ENCODE measurements at places on chromosomes 6 and 20. TPM values are rescaled to one million over a fixed set of nuclear protein-coding genes. Genes with fewer than 3 reads are reported as not detected.

DNA sequence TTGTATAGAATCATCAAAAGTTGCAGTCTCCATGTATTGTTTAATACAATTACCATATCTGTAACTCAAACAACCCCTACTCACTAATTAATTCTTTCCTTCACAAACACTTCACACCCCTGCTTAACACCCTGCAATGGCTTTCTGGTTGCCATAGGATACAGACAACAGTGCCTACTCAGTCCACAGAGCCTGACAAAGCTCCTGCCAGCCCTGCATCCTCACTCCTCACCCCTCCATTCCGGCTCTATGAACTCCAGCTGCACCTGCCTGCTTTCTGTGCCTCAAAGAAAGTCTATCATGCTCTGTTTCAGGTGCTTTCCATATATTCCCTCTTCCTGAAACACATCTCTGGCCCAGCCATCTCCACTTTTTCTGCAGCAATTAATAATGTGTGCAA, 253.4 kb downstream of the HACE1 start:
- no peak for DNase-seq

DNA sequence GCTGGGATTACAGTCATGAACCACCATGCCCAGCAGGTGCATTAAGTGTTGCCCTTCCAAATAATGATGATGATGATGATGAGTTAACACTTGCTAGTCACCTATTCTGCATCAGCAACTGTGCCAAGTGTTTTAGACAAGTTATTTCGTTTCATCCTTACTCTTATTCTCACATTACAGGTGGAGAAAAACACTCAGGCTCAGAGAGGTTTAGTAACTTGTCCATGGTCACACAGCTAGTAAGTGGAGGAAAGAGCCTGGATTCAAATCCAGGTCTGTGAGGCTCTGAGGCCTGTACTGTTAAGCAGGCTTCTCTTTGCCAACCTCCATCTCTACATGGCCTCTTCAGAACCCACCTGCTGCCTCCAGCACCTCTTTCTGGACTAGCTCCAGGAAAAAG, 70.8 kb downstream of the MDGA1 start:
- DNase-seq = no peak

- DNase-seq = no peak
Measured at GRCh38 chr6:104885518-104886043, 25.9 kb upstream of the HACE1 start.

DNA sequence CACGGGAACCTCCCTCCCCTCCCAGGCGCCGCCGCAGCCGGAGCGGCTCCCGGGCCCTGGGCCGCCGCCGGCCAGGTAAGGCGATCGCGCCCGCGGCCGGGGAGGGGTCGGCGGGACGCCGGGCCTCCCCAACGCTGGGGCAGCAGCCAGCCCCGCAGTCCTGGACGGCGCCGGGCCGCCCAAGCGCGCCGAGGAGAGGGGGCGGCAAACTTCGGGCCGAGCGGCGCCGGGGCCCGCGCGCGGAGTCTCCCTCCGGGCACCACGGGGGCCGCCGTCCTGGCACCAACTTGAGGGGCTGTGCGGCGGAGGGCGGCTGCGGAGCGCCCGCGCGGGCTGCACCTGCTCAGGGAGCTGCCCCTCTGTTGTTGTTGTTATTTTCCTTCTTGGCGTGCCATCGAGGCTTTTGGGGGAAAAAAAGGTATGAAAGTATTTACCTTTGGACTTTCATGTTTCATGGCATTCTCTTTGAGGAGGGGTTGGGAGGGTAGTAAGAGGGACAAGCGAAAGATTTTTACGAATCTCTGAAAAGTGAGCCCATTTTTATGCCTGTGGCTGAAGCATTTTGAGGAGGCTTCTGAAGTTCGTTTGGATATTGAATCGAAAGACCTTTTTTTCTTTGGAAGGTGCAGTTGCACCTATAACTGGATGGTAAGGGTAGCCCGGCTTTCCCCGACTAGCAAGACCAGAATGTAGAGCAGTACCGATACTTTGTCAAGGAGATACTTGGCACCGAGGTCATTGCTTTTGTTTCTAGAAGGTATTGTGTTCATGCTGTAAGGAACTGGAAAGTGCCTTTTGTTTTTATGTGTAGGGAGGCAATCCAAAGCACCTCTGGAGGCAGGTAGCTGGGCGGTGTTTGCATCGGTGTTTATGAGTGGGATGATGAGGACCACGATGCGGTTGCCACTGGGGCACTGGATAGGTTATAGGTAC, at the start of gene RNF182:
RNF182 (plus strand) TSS at position 4 of the 933 bp plus-strand sequence. CDS start 52,168 bp downstream, outside the sequence.
- no peak for DNase-seq

- DNase-seq = no peak
Measured at GRCh38 chr20:61608275-61609085, 356.4 kb downstream of the CDH4 start.

GRCh38 chr6:103183831-103184411, 1675.8 kb downstream of the HACE1 start:
- no peak for DNase-seq

GRCh38 chr6:20234136-20234535, 21.9 kb upstream of the MBOAT1 start:
- DNase-seq = no peak

DNA sequence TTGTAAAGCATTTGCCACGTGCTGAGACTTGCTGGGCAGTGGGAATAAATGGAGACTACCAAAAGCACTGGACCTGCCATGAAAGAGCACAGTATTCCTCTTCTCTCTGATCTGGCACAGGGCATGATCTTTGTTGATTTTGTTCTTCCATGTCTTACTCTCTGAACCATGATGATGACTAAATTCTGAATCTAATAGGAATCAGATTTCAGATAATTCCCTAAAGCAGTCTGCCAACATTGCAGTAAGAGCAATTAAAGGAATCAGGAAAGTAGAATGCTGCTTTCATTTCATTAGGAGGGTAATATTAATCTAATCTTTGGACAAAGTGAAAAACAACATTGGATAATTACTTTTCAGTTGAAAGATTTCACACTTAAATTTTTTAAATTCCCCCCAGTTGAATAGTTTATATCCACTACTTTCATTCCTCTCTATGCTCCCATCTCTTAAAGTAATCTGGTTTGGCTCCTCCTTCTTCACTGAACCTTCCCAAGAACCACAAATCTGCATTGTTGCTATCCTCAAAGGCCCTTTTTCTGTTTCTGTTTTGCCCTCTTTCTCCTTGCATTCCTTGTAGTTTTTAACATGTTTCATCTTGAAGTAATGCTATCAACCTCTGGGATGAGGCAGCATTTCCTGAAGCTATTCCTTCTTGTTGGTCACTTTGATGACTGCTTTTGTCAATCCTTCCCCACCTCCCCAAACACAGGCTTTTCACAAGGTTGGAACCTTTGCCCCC, 243.2 kb upstream of the TENT5A start:
- peak; percentile 55 for DNase-seq

- no peak for DNase-seq
Measured at GRCh38 chr6:42140756-42141602, 1.4 kb downstream of the C6orf132 start.

FOXP4 gene
- 17.9 TPM for total RNA-seq

OR2H2 gene
- not detected for total RNA-seq

SLC17A2 gene
- not detected for total RNA-seq

All from HFFc6 (cell line).